ENCODE measurements at places on chromosomes 6 and 20. TPM values are rescaled to one million over a fixed set of nuclear protein-coding genes. Genes with fewer than 3 reads are reported as not detected.

TNFRSF6B gene
- total RNA-seq, result 7.1 TPM

ADGRG6 gene
- total RNA-seq, result 20.1 TPM

CAGE1 gene
- total RNA-seq, result not detected

CLDN20 gene
- not detected for total RNA-seq

AKAP7 gene
- 1.3 TPM for total RNA-seq

ACTL10 gene
- 1.6 TPM for total RNA-seq

NFKBIL1 gene
- 38.9 TPM for total RNA-seq

PREX1 gene
- under 0.01 TPM for total RNA-seq

PREP gene
- total RNA-seq, result 32.1 TPM

NFATC2 gene
- total RNA-seq, result not detected

GABRR1 gene
- total RNA-seq, result not detected

RNF182 gene
- total RNA-seq, result not detected

SYNDIG1 gene
- not detected for total RNA-seq

APOM gene
- 0.26 TPM for total RNA-seq

MATN4 gene
- total RNA-seq, result 0.26 TPM

PTGIS gene
- total RNA-seq, result 0.13 TPM

SRMS gene
- 0.79 TPM for total RNA-seq

SLC13A3 gene
- 5.1 TPM for total RNA-seq

ZNF334 gene
- 1.6 TPM for total RNA-seq

NOX3 gene
- total RNA-seq, result not detected

TFAP2C gene
- 2.9 TPM for total RNA-seq

BTBD3 gene
- total RNA-seq, result 16.6 TPM

UNC5CL gene
- 0.26 TPM for total RNA-seq

HMGCLL1 gene
- total RNA-seq, result not detected

KIF25 gene
- not detected for total RNA-seq

COL21A1 gene
- total RNA-seq, result 18.6 TPM

SPAG4 gene
- 9.9 TPM for total RNA-seq

VSX1 gene
- total RNA-seq, result not detected

LPIN3 gene
- total RNA-seq, result 10.0 TPM

PARD6B gene
- total RNA-seq, result 8.2 TPM

RHAG gene
- not detected for total RNA-seq

PACRG gene
- total RNA-seq, result under 0.01 TPM

SRPK1 gene
- total RNA-seq, result 56.3 TPM

MYLK2 gene
- total RNA-seq, result not detected

TTK gene
- total RNA-seq, result 0.26 TPM

COL10A1 gene
- not detected for total RNA-seq

SIRPG gene
- total RNA-seq, result not detected

SDC4 gene
- 272 TPM for total RNA-seq

CRIP3 gene
- not detected for total RNA-seq

SLC22A7 gene
- not detected for total RNA-seq

RRAGD gene
- 3.4 TPM for total RNA-seq

ENPP3 gene
- total RNA-seq, result not detected

NRSN1 gene
- not detected for total RNA-seq

DEFB115 gene
- total RNA-seq, result not detected

TINAG gene
- not detected for total RNA-seq

SMPD2 gene
- 19.7 TPM for total RNA-seq

PPIL6 gene
- total RNA-seq, result 9.3 TPM

SMIM28 gene
- not detected for total RNA-seq

COL12A1 gene
- total RNA-seq, result 11.3 TPM

TRIM40 gene
- not detected for total RNA-seq

TBC1D20 gene
- total RNA-seq, result 35.8 TPM

RCAN2 gene
- total RNA-seq, result not detected

ETV7 gene
- total RNA-seq, result not detected

Data from bronchial epithelial cell (primary cell).